ENCODE measurements at places on chromosomes 7 and 10.

GRCh38 chr7:120089968-120090367 is 183.0 kb upstream of the KCND2 start:
- DNase-seq = no peak

DNA sequence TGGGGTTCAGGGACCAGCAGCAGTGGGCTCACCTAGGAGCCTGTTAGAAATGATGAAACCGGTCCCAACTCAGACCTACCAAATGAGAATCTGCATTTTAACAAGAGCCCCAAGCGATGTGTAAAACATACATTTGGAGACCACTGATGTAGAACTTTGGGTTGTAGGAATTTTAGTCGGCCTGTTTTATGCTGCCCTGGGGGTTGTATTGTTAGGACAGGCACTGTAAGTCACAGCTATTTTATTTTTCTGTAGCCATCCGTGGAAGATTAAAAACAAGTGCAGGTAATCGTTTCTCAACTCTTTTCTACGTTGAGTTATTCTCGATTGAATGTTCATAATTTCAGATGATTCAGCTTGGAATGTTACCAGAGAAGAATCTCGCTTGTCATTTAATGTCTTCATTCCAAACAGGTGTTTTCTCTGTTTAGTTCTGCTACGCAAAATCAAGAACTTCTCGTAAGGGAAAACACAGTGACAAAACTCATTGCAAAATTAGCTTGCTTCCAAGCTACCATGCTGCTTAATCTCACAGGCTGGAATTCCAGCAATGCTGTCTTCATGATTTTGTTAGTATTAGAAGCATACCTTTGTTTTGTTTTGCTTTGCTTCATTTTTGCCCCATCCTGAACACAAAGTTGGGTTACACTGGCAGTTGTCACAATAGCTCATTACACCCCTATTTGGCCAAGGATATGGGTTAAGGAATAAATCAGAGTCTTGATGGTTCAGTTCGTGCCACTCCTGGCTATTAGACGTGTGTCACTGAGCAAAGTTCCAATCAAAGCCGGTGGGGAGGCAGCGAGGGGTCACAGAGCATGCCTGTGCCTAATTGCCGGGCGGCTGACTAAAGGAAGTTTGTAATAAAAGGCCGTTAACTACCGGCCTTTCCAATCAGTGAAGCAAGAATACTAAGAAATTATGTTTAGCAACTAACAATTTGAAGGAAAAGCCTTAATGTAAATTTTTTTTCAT is 676.9 kb downstream of the GATA3 start:
- DNase-seq = no peak

- DNase-seq = no peak
Observed at GRCh38 chr10:100890141-100890672, 22.6 kb upstream of the SLF2 start.

GRCh38 chr7:105759670-105760550 is 116.5 kb downstream of the ATXN7L1 start:
- DNase-seq = no peak

DNA sequence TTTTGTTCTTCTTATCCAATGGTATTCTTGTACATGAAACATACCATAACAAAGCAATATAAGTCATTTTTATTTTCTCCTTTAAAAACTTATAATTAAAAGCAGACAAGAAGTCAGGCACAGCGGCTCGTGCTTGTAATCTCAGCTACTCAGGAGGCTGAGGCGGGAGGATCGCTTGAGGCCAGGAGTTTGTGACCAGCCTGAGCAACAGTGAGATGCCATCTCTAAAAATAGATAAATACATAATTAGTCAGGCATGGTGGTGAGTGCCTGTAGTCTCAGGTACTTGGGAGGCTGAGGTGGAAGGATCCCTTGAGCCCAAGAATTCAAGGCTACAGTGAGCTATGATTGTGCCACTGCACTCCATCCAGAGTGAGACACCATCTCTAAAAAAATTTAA is 195.1 kb upstream of the FZD1 start:
- no peak for DNase-seq

GRCh38 chr10:59865101-59865500 is 41.3 kb downstream of the CCDC6 start:
- DNase-seq = no peak

DNA sequence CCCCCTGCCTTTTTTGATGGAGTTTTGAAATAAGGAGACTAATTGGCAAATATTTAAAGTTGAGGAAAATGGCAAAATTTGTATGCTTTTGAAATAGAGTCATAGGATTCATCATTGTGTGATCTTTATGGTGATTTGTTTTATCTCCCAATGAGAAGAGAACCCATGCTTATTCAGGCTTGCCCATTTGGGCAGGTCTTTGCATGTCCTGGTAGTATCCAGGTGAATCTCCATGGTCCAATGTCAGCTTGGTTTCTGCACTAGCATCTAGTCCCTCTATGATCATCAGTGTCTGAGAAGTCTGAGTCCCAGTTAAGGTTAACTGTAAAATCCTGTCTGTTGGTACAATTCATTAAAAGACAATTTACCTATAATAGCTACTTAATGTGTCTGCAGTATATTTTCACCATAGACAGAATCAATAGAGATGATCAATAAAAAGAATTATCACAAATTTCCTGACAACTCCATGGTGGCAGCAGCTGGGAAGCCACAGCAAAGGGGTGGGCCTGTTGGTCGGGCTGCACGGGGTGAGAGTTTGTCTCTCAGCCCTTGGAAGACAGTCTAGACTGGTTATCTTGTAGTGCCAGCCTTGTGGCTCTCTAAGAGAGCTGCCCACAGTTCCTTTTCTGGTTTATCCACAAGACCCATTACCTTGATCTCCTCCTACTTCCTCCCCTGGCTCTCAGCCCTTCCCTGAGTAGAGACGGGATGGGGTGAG is 22.2 kb upstream of the BMPER start:
- DNase-seq = no peak

- DNase-seq = no peak
Observed at GRCh38 chr10:21110358-21110757, 213.2 kb upstream of the NEBL start.

DNA sequence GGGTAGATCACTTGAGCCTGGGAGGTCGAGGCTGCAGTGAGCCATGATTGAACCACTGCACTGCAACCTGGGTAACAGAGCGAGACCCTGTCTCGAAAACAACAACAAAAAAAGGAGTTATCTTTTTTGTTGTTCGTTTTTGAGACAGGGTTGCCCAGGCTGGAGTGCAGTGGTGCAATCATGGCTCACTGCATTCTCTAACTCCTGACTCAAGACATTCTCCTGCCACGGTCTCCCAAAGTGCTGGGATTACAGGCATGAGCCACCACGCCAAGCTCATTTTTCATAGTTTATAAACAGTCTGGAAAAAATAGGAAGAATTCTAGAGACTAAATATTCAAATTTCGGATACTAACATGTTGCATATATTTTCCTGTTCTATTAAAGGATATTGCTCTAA is 29.4 kb downstream of the SFXN4 start:
- DNase-seq = no peak

DNA sequence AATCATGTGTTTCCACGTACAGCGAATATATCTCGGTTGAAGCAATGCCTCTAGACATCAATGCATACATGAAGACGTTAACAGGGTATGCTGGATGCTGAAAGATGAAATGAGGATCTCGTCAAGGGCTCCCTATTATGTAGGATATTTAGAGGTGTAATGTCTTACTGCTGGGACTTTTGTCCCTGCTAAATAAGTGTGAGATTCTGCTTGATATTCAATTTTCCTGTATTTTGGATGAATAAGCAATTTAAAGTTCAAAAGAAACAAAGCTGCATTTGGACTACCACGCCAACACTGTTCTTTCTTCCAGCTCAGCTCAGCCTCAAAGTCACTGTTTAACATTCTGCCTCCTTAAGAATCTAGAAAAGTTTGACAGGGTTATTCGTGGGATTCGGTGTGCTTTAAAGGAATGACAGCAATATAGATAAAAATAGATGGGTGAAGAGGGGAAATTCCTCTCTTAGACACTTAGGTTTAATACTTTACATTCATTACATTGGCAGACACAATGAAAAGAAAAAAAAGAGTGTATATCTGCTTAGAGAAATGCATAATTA is 110.1 kb upstream of the RHEB start:
- DNase-seq = no peak

- DNase-seq = no peak
Observed at GRCh38 chr10:95518455-95519452, 42.4 kb downstream of the SORBS1 start.

GRCh38 chr10:79047875-79048638 is 20.7 kb upstream of the ZMIZ1 start:
- no peak for DNase-seq

DNA sequence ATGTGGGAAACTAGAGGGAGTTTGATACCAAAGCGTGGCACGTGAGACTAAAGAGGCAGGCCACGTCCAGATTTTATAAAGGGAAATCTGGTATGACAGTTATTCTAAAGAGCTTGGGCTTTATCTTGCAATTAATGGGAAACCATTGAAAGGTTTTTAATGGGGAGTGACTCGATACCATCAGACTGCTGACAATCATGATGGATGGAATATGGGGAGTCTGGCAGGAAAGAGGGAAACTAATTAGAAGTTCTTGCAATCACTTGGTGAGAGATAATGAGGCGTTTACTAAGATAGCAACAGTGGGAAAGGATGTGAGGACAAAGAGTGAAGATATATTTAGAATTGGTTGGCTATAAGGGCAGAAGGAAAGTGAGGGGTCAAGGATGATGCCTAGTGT is 94.0 kb downstream of the MBL2 start:
- DNase-seq = no peak

DNA sequence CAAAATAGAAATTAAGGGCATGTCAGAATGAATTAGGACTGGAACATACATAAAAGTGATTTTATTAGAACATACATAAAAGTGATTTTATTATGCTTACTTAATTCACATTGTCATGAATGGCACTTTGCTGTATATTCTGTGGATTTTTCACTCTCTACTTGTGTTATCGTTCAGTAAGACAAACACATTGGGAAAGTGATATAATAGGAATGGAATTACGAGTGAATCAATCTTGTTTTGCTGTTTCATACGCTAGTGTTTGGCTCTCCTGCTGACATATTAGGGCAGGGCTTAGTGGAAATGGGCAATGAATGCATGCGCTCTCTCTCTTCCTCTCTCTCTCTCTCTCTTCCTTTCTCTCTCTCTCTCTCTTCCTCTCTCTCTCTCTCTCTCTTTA is 561.1 kb downstream of the ACTR3B start:
- no peak for DNase-seq

DNA sequence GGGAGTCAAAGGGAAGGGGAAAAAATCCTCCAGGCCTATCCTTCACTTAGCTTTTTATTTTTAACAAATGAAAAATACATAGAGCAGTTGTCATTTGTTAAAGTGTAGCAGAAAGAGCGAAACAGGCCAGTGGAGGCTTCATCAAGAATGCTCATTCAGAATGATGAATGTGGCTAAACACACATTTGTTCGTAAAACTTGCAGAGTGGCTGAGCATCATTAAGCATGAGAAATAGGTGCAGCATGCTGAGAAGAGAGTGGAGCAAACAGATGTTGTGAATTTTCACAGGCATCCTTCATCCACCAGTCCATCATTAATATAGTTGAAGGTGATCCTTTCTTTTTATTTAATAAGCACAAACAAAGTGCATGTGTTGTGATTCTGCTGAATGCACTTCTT is 407.6 kb downstream of the LRMDA start:
- no peak for DNase-seq

DNA sequence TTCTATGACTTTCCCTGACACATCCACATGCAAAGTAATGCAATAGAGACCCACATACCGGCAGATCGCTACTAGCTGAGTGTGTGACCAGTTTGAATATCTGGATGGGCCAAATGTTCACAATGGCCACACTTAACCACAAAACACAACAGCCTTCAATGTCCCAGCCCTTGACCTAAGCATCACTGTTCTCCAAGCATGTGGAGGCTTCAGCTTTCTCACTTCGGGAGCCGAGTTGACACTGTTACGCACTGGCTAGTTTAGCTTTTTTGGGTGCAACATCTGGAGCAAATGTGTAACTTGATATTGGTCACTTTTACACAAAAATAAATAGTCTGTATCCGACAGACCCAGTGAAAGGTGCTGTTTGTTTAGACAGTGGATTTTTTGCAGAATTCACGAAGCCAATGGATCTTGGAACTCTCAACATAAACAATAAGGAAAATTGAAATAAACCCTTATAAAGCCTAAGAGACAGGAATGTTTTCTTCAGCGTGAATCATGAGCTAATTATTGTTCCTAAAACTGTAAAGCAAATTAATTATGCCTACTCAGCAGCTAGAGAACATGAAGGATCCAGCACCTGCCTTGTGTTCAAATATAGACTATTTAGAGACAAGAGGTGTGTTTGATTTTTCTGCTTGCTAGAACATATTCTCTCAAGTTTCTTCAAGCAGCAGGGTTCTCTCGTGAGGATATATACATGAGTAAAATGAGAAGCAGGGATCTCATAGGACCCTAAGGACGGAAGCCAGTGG is 117.6 kb upstream of the JCAD start:
- no peak for DNase-seq

GRCh38 chr10:128169811-128170379 is 43.7 kb upstream of the MKI67 start:
- DNase-seq = no peak

DNA sequence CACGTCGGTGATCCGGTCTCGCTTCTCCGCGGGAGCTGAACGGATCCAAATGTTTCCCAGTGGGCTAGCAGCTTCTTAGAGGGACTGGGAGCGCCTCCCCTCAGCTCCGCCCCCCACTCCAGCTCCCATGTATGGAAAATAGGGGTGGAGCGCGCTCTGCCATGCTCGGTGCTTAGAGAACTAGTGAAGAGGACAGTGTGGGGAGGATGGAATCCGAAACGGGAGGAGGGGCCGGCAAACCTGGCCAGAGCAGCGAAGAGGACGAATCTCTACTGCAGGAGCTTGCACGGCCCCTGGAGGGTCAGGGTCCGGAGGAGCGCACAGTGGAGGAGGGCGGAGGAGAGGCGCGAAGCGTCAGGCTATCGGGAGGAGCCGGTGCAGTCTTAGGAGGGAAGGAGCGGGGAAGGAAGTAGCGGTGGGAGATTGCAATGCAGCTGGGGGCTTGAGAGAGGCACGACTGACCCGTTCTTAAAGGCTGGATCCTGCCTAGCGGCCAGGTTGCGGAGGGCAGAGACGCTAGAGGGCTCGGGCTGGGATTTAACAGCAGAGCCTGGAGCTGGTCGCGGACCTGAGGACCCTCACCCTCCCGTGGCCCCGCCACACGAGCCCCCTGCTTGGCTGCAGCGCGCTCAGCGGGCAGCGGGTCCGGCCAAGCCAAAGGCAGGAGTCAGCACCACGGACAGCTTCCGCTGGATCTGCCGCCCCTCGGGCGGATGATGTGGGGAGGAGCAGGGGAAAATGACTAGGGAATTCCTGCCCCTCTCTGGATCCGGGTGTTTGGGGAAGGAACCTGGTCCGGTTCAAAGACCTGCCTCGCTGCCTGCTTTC is at the start of gene PRLHR:
Gene PRLHR (minus strand): TSS at position 51 of the 828 bp plus-strand sequence. CDS start 404 bp downstream, outside the sequence.
- no peak for DNase-seq

- no peak for DNase-seq
Observed at GRCh38 chr7:27603813-27604212, 58.9 kb downstream of the HIBADH start.

DNA sequence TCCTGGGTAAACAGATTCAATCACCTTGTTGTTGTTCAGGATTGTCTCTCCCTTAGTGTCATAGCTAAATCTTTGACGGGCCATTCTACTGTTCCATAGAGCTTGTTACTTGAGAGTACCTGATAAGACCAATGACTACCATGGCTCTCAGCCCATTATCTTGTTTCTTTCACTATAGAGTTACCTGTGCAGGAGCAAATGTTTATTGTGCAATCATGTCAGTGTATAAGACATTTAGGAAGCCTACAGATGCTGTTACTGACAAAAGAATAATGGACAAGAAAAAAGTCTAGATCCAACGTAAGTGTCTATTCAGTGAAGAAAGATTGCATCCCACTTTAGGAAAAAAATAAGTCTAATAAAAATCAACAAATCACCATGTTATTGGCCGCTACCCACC is 1041.7 kb upstream of the AUTS2 start:
- no peak for DNase-seq

- DNase-seq = no peak
Observed at GRCh38 chr10:59829601-59830000, 76.3 kb upstream of the MRLN start.
